ENCODE measurements at places on chromosomes 3 and 15. TPM values are rescaled to one million over a fixed set of nuclear protein-coding genes. Genes with fewer than 3 reads are reported as not detected.

The SATB1 gene
- total RNA-seq: 10.6 TPM

The ISLR gene
- total RNA-seq: 108 TPM

DNA sequence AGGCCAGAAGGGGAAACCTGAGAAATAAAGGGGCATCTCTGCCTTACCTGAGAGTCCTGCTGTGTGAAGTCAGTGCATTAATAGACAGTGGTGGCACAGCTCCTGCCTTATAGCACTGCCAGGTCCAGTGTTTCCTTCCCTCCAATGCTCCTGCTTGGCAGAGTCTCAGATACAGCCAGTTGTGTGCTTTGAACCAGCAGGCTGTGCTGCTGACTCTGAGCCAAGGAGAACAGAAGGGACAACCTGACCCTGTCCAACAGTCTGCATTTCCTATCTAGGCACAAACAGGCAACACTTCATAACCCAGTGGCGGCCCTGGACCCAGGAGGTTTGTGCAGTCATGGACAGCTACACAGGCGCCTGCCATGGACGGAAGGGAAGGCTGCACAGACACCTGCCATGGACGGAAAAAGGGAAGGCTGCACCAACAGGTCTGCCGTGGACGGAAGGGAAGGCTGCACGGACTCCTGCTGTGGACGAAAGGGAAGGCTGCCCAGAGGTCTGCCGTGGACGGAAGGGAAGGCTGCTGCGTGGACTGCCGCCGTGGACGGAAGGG, 33.9 kb upstream of the PLXNA1 start:
- no peak overlapping the region for H3K27ac ChIP-seq
- H3K4me1 ChIP-seq: no peaks in the 10 kb centered on the region
- H3K4me3 ChIP-seq: no peak overlapping the region
- DNase-seq: no peak
- H3K27me3 ChIP-seq: no peaks in the 10 kb centered on the region

- no peaks in the 10 kb centered on the region for H3K4me1 ChIP-seq
- H3K36me3 ChIP-seq: no peaks in the 10 kb centered on the region
- DNase-seq: no peak
Observed at GRCh38 chr3:46188708-46189107, 19.4 kb downstream of the CCR1 start.

GRCh38 chr3:176526942-176527341, 670.3 kb downstream of the TBL1XR1 start:
- peaks cover 3% of the 10 kb centered on the region for H3K27me3 ChIP-seq
- no peaks in the 10 kb centered on the region for H3K36me3 ChIP-seq
- no peak overlapping the region for H3K27ac ChIP-seq
- H3K4me3 ChIP-seq: no peak overlapping the region

- H3K27me3 ChIP-seq: no peaks in the 10 kb centered on the region
- peaks cover 14% of the 10 kb centered on the region for H3K4me1 ChIP-seq
- H3K36me3 ChIP-seq: peaks cover 14% of the 10 kb centered on the region
- DNase-seq: no peak
- H3K4me3 ChIP-seq: no peak within 1 kb of the TSS
Observed at GRCh38 chr3:112640930-112641801, at the start of gene CCDC80. CCDC80 (minus strand) TSS chr3:112641143; CDS start chr3:112639905, 1,238 bp downstream.

DNA sequence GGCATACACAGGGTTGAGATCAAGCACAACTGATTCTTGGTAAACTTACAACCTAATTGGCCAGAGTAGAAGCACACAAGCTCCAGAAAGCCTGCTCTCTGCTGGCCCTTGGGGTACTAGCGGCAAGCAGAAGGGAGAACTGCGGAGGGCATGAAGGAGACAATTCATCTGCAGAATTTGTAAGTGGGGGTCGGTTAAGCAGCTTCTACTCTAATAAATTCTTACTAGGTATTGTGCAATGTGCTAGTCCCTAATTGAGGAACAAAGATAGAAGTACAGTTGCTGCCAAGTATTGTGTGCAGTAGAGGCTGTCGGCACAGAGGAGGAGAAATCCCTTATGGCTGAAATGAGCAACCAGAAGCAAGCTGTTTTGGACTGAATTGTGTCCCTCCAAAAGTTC, 91.2 kb upstream of the VEPH1 start:
- H3K27ac ChIP-seq: no peak overlapping the region
- H3K27me3 ChIP-seq: peaks cover 68% of the 10 kb centered on the region
- H3K36me3 ChIP-seq: no peaks in the 10 kb centered on the region
- peaks cover 2% of the 10 kb centered on the region for H3K4me1 ChIP-seq

- H3K36me3 ChIP-seq: no peaks in the 10 kb centered on the region
- H3K27ac ChIP-seq: no peak overlapping the region
- no peak for DNase-seq
- no peaks in the 10 kb centered on the region for H3K27me3 ChIP-seq
Observed at GRCh38 chr3:134824791-134825190, 29.7 kb downstream of the EPHB1 start.
